Left renal pelvis (tissue), 4 donors: ENCODE measurements at places on chromosomes 6 and 20.

- DNase-seq = no peak
Observed at GRCh38 chr6:121008553-121008952, 325.7 kb downstream of the TBC1D32 start.

- no peak for DNase-seq
Observed at GRCh38 chr20:57980506-57980905, 247.9 kb downstream of the ANKRD60 start.

DNA sequence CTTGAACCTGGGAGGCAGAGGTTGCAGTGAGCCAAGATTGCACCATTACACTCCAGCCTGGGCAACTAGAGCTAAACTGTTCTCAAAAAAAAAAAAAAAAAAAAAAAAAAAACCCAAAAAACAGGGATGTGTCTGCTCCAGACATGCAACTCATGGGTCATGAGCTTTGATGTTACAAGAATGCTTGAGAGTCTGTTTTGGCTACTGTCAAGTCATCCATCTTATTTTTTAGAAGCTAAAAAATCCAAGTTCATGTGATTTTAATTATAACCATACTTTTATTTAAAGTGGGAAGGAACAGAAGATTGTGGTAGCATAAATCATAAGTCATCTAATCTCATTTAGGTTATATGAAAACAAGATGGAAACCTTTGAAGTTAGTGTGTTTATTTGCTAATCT lies 120.6 kb downstream of the PDE7B start:
- DNase-seq = no peak

- no peak for DNase-seq
Observed at GRCh38 chr6:121858986-121859385, 423.5 kb downstream of the GJA1 start.

DNA sequence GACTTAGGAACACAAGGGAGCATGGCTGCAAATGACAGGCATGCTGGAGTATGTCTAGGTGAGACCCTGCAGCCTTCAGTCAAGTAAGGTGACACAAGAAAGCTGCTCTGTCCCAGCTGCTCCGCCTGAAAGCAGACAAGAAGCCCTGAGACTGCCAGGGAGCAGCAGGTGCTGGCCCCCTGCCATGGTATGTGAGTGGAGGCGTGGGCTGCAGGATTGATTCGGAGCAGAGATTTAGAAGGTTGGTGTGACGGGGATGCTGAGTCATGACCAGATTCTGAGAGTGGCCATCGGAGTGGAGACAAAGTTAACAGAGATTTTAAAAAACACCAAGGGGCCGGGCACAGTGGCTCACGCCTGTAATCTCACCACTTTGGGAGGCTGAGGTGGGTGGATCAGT lies 17.8 kb downstream of the LRP11 start:
- no peak for DNase-seq
